Kidney capillary endothelial cell (primary cell): ENCODE measurements at places on chromosomes 11 and 22.

DNA sequence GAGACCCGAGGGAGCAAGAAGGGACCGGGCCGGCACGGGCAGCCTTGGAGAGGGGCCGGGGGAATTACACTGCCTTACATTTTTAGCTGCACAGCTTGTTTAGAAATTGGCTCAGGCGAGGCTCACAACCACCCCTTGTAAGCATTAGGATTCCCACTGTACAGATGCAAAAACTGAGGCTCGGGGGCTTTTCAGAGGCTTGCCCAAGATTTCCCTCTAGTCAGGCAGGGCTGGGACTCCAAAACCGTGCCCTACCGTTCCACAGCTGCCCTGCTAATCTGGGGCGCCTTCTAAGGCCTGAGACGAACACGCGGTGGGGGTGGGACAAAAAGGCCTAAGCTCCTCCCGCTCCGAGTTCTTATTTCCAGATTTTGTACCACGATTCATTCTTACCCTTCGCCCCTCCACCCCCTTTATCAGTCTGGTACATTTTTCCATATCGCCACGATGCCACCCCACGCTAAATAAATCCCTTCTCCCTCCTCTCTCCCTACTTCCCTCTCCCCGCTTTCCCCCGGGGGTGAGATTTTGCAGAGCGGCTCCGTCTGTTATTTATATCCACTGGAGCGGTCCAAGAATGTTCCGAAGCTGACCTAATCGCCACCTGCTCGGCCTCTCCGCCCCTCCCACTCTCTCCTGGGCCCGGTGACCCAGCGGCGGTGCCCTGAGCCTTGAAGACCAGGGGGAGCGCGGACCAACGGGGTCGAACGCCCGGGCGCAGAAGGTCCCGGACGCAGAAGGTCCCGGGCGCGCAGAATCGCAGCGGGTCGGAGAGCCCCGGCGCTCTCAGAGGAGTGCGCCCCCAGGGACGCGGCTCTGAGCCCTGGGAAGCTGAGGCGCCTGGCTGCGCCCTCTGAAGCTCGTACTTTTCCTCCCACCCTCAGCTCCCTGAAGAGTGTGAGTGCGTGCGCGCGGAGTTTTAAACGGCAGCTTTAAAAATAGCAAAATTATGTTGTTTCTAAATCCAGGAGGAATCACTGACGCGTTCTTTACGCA is 764 bp upstream of the PACSIN3 start:
- DNase-seq, result no peak

- DNase-seq, result no peak
These were observed 66.4 kb upstream of the PICALM start for GRCh38 chr11:86135319-86135714.

DNA sequence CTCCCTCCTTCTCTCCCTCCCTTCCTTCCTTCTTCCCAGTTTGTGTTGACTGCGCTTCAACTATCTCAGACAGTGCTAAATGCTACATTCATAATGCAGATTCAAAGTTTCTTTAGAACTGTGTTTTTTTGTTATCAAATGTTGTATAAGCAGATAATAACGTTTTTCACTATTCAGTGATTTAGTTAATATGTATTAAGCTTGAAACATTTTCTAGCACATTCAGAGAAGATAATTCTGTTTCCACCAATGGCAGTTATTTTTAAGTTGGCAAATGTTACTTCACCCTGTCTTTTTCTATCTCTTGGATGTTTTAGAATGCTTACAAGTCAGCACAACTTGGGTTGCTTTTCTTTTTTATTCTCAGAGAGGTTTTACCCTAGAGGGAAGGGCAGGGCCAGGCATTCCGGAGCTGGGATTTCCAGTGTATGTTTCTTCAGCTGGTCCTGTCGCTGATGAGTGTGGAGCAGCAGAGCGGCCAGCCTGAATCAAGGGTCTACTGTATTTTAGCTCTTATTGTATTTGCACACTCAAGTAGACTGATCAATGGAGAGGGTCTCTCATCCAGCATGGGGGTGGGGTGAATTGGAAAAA is 162.3 kb upstream of the ARHGAP20 start:
- no peak for DNase-seq

GRCh38 chr11:72912253-72912652 is 98.0 kb downstream of the ATG16L2 start:
- DNase-seq, result no peak

DNA sequence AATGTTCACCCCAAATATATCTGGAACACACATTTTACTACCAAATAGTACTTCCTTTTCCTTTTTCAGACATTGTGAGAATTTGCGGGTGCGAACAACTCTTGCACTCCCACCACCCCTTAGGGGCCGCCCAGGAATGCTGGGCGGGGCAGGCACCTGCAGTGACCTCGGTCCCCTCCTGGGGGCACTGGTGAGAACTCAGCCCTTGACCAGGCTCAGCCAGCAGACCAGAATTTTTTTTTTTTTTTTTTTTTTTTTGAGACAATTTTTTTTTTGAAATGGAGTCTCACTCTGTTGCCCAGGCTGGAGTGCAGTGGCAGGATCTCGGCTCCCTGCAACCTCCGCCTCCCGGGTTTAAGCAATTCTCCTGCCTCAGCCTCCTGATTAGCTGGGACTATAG is 75.8 kb downstream of the ARHGAP8 start:
- DNase-seq, result no peak

- DNase-seq, result no peak
These were observed 16.1 kb upstream of the RELT start for GRCh38 chr11:73359930-73360742.

DNA sequence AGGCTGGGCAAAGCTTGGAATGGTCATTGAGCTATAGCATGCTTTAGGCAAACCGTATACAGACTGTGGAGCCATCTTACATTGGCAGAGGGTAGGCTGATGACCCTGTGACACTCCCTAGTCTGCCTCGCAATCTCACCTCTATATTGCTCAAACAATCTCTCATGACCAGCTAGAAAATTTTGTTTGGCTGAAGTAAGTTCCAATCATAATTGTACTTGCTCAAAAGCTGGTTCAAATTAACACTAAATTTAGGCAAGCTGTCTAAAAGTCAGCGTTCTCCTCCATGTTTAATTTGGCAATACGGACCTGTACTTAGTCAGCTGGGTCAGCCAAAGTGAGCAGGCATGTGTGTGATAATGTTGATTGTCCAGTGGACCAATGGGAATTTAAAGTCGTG is 133.0 kb downstream of the SWAP70 start:
- DNase-seq, result no peak

- DNase-seq, result no peak
These were observed 9.0 kb downstream of the RCOR2 start for GRCh38 chr11:63907808-63908530.

- no peak for DNase-seq
These were observed 425.5 kb upstream of the CADM1 start for GRCh38 chr11:115929618-115930129.

- no peak for DNase-seq
These were observed 49.2 kb upstream of the SESN3 start for GRCh38 chr11:95279921-95280868.

GRCh38 chr11:77557553-77557952 is 32.2 kb upstream of the AQP11 start:
- DNase-seq, result no peak

DNA sequence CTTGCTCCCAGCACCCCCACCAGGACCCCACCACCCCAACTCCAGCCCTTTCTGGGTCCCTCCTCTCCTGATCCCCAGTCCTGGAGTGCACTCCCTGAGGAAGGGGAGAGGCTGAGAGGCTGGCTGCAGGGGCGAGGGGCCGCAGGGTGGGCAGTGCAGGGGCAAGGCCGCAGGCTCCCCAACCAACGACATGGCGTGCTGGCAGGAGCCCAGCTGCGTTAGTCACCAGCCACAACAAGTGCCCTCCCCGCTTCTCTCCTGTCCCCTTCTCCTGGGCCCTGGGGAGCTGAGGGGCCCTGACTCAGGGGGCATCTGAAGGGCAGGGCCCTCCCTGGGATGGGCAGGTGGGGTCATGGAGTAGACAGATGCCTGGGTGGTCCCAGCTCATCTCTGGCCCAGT is 2.3 kb downstream of the CABP7 start:
- no peak for DNase-seq

GRCh38 chr11:2277933-2278523 is 7.6 kb upstream of the ASCL2 start:
- no peak for DNase-seq

- no peak for DNase-seq
These were observed 20.2 kb upstream of the VSTM5 start for GRCh38 chr11:93870616-93871015.

GRCh38 chr22:22884888-22885840 is 2.5 kb upstream of the IGLL5 start:
- no peak for DNase-seq

GRCh38 chr22:42963231-42963595 is 51.7 kb downstream of the PACSIN2 start:
- no peak for DNase-seq

- DNase-seq, result no peak
These were observed 80.4 kb downstream of the MYO18B start for GRCh38 chr22:25822344-25822743.

GRCh38 chr11:14542324-14542723 is 22.1 kb upstream of the PSMA1 start:
- DNase-seq, result no peak

DNA sequence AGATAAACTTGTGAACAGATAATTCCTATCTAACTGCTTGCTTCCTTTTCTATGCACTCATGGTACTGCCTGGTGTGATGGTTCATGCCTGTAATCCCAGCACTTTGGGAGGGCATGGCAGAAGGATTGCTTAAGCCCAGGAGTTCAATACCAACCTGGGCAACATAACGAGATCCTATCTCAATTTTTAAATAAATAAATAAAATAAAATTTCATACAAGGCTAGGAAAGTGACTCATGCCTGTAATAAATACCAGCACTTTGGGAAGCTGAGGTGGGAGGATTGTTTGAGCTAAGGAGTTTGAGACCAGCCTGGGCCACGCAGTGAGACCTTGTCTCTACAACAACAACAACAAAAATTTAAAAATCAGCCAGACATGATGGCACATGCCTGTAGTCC is 166.6 kb downstream of the COMMD9 start:
- no peak for DNase-seq

- DNase-seq, result no peak
These were observed 306.8 kb downstream of the CNTN5 start for GRCh38 chr11:99327527-99327926.

GRCh38 chr11:70583781-70584218 is 185.5 kb downstream of the CTTN start:
- no peak for DNase-seq

DNA sequence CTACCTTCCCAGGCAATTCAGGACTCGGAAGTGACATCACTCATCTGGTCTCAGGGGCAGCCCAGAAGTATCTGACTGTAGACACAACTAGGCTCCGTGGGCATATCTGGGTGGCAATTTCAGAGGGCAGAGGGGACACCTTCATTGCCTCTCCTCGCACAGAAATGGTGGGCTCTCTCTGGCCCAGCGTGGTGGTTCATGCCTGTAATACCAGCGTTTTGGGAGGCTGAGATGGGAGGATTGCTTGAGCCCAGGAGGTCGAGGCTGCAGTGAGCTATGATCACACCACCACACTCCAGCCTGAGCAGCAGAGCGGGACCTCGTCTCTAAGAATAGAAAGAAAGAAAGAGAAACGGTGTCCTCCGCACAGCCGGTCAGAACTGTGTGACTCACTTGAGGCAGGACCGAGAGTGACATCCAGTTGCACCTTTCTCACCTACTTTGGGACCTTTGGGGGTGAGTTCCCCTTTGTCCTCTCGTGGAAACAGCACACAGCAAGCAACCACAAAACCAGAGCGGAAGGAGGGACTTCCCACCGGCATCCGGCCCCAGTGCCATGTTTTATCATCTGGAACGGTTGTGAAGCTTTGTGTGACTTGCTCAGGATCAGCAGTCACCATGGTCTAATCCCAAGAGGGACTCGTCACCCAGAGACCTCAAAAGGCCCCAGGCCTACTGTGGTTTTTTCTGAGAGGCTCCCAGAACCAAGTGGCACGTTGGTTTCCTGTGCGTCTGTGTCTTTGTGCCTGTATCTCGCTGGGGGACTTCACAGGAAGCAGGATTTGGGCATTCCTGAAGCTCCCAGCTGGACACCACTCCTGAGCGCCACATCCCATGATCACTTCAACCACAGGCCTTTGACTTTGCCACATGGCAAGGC is 38.4 kb upstream of the EMID1 start:
- no peak for DNase-seq

DNA sequence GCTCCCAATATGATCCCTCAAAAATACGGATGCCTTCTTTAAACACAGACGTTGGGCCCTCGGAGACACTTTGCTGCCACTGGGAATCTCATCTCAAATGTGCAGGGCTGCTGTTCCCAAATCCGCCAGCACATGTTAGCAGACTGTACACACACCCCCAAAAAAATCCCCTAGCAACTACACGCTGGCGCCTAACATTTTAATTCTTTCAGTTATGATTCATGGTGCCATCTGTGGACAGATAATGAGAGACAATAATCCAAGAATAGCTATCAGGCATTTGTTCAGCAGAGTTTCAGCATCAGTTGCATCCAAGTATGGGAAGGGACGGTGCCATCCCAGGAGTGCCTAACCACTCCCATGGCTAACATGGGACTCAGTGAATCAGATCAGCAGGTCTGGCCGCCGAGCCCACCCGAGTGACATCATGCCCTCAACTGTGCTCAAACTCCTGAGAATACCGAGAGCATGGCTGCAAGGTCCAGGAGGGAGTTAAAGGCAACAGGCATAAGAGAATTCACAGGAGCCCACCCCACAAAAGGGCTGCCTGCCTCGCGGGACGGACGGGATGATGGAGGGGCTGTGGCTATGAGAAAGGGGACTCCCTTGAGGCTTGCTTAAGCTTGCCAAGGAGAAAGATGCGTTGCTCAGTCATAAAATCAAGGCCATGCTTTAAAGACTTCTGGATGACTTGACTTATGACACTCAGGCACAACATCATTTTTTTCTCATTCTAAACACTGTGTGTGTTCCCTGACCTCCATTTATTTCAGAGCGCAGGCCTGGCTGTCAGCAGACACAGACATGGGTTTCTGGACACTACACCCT is 337.0 kb downstream of the SHANK2 start:
- DNase-seq, result no peak

GRCh38 chr22:40651563-40652501 is 15.3 kb upstream of the MRTFA start:
- DNase-seq, result peak; percentile 99

GRCh38 chr11:43359422-43359818 is 700 bp downstream of the TTC17 start:
- peak; percentile 32 for DNase-seq

- DNase-seq, result no peak
These were observed 53.5 kb downstream of the COMMD9 start for GRCh38 chr11:36235750-36236149.

- no peak for DNase-seq
These were observed 84.1 kb downstream of the PDE2A start for GRCh38 chr11:72589802-72590761.

- no peak for DNase-seq
These were observed 212.3 kb upstream of the DDI1 start for GRCh38 chr11:103824116-103824515.

- no peak for DNase-seq
These were observed 25.7 kb upstream of the CCDC188 start for GRCh38 chr22:20176421-20177085.

- peak; percentile 73 for DNase-seq
These were observed 35.2 kb downstream of the MAML2 start for GRCh38 chr11:96307776-96308140.

DNA sequence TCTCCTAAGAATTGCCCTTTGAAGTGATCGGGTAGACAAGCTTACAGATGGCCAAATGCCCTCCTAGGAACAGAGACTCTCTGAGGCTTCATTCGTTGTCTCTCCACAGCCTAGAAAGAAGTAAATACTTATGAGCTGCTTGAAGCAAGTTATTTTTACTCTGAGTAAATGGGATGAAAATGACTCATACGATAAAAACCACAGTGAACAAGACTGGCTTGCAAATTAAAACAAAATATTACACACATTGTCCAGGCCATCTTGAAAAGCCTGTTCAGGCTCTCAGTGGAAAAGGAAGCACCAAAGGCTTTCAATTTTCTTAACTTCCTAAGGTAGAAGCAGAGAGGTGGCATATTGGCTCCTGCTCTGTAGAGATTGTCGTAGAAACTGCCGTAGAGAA is 294.2 kb downstream of the NELL1 start:
- DNase-seq, result no peak
